NCI-H1694 (cell line): ENCODE measurements at places on chromosomes 5 and 9.

- no peak for DNase-seq
These were observed 95.8 kb upstream of the ADAMTS16 start for GRCh38 chr5:5044247-5044840.

DNA sequence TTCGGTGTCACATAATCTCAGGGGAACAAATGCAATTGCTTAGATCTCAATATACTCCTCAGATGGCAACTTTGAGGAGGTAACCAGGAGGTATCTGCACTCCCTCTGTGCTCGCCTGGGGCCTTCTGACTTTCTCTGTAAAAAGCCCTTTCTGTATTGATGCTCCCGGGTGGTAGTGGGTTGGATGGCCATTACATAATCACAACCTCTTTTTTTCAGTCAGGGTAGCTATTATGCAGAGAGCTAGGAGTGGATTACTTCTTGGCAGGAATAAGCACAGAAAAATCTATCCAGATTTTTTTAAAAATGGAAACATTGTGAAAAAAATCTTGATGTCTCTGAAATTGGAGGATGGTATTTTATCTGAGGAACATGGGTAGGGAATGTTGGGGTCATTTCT, 116.6 kb downstream of the SH3GL2 start:
- DNase-seq: no peak

- no peak for DNase-seq
These were observed 389.5 kb downstream of the KIF4B start for GRCh38 chr5:155402927-155403640.

DNA sequence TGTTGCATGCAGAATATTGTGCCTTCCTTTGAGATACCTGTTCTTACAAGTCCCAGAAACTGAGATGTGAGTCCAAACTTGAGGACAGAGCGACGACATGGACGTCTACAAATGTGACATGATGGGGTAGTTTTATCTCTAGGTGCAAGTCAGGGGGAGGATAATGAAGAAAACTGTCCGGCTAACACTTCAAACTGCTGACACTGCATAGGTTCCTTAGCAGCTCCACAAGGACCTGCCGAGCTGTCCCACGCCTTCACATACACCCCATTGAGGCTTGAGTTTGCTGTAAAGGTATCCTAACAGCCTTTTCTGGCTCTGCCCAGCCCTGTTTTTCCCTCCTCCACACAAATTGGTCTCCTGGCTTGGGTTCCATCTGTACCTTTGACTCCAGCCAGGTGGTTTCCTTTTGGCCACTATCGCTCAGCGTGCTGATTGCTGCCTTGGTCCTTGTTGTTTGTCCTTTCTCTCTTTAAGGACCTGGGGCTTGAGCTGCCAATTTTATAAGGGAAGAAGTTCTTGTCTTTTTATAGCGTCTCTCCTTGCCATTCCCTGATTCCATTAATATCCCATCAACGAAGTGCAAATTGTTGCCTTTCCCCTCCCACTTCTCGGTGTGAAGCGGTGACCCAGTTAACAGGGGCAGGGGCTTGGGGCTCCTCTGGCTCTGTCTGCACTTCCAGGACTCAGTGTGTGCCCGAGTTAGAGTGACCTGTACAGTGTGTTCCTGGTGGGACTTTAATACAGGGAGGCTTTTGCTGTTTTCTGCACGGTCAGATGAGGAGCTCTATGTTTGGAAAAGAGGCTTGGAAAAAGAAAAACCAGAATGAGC, 100.3 kb downstream of the PCSK1 start:
- no peak for DNase-seq
